H9 (cell line): ENCODE measurements at places on chromosomes 6 and 20.
A peak's percentile ranks its signal among the peaks of the same experiment; 100 is the strongest.

DNA sequence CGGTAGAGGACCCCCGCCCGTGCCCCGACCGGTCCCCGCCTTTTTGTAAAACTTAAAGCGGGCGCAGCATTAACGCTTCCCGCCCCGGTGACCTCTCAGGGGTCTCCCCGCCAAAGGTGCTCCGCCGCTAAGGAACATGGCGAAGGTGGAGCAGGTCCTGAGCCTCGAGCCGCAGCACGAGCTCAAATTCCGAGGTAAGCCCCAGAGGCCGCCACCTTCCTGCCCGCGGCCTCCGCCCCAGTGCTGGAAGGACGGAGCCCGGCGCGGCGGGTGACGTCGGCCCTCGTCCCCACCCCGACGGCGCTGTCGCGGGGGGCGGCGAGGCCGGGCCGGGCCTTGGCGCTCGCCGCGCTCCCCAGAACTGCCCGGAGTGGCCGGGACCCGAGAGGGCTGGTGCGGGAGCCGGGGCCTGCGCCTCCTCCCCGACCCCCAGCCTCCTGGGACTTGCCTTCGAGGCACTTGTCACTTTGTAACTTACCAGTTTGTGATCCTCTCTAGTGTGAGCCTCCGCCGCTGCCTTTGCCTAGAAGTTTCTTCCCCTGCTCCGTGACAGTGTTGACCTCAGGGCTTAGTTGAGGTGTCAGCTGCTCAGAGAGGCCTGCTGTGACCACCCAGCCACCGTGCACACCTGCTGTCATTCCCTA lies 417 bp downstream of the VAPB start:
- no peak for DNase-seq

- no peak for DNase-seq
Observed at GRCh38 chr6:149331043-149331807, 13.7 kb downstream of the TAB2 start.

- peak; percentile 62 for DNase-seq
Observed at GRCh38 chr6:35487658-35488516, 9.0 kb downstream of the TEAD3 start.

GRCh38 chr20:62259294-62259565 lies 20.9 kb downstream of the OSBPL2 start:
- no peak for DNase-seq

DNA sequence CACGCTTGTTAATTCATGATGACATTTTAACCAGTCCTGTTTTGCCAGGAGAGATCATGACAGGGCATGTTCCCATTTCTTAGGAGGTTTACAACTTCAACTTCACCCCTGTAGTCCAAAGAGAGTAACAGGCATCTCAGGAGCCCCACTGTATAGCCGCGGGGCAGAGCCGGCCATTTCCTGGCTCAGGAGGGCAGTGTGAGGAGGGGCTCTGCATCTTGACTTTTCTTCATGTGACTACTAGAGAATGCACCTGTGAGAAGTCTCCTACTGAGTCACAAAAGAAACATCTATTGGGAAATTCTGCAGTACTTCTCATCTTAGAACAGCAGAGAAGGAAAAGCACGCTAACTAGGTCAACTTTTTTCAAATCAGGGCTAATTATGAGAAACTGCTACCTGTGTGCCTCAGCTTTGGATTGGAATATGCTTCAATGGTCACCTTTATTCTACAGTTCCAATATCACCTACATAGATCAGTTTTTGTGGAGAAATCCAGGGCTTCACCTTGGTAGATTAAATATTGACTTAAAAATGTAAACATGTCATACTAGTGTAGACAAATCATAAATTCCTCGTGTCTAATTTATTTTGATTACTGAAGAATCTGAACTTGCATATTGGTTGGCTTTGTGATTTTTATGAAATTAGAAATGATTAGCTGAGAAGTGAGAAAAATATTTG lies 28.6 kb upstream of the SIM1 start:
- DNase-seq, result peak; percentile 75

DNA sequence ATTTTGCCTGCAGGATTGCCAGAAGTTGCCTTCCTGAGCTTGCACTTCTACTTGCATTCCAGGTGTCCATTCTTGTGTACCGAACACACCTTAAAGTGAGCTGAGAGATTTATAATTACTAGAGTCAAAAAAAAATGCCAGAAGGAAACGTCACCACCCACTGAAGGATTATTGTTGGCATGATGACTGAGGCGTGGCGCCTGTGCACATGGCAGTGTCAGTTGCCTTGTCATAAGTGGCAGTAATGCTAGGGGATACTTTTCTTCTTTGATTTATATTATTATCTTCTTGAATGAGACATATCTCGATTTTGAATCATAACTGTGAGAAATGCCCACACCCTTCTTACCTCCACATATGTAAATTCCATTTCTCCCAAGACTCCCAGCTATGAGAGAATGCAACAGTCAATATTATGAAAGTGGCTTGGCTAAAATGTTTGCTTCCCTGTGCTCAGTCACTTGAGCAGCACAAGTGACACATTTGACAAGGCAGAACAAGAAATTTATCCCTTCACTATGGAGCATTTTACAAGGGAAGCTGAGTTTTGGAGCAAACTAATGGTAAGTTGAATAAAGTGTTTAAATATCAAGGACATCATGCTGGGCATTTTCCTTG lies 149.5 kb upstream of the SASH1 start:
- no peak for DNase-seq

- peak; percentile 10 for DNase-seq
Observed at GRCh38 chr6:44504301-44504791, 116.8 kb downstream of the CDC5L start.

DNA sequence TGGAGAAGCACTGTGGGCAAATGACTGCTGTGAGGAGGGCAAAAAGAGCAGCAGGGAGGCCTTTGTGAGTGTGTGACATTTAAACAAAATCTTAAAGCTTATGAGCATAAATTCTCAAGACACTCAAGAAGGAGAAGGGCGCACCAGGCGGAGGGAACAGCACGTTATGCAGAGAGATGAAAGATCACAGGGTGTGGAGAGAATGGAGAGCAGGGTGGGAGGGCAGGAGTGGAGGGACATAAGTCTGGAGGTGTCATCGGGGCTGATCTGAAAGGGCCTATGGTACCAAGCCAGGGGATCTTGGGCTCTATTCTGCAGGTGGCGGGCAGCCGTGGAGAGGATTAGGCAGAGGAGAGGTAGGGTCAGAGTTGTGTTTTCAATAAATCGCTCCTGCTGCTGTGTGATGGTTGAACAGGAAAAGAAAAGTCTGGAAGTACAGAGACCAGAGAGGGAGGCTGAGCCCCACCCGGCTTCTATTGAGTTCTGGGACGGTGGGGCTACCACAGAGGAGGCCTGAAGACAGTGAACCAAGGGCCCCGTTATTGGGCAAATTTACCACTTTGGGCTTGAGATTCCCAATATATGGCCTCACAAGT lies 24.3 kb upstream of the DLGAP4 start:
- no peak for DNase-seq

- DNase-seq, result no peak
Observed at GRCh38 chr6:136599329-136600011, 49.2 kb upstream of the MAP7 start.

- DNase-seq, result no peak
Observed at GRCh38 chr6:21824431-21825177, 231.1 kb downstream of the SOX4 start.

DNA sequence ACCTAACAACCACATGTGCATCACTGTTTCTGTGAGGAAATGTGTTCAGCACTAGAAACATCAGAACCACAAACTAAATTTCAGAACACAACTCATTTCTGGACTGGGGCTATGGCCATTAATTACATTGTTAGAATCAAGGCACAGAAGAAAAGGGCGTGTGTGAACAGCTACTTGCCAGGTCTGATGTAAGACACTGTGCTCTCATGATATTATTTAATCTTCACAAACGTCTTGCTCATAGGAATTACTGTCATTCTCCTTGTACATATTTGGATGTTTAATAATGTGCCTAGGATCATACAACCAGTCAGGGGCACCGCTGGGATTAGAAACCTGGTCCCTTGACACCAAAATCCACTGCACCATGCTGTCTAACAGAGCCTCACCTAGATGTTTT lies 14.8 kb downstream of the ADGRF1 start:
- DNase-seq, result no peak

DNA sequence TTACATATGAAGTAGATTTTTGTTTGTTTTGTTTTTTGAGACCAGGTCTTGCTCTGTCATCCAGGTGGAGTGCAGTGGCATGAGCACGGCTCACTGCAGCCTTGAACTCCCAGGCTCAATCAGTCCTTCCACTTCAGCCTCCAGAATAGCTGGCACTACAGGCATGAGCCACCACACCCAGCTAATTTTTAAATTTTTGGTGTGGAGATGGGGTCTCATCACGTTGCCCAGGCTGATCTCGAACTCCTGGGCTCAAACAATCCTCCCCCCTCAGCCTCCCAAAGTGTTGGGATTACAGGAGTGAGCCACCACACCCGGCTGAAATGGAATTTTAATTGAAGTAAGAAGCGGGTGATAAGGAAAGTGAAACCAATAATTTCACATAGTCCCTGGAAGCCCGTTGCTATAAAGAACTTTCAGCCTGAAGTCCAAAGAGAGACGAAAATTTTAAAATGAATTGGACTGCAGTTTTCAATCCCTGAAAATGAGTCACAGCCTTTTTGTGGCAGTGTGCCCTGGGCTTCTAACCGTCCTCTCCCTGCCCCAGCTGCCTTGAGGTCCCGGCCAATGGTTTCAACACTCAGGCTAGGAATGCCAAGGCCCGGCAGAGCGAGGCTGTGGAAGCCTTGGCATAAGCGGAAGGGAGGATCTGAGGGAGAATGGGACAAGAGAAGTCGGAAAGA lies 757 bp downstream of the RAET1E start:
- DNase-seq, result no peak

- no peak for DNase-seq
Observed at GRCh38 chr20:35461620-35462019, 6.2 kb downstream of the CEP250 start.

- no peak for DNase-seq
Observed at GRCh38 chr6:151842816-151843215, 35.3 kb downstream of the ESR1 start.
